ENCODE measurements at places on chromosomes 6 and 20. TPM values are rescaled to one million over a fixed set of nuclear protein-coding genes. Genes with fewer than 3 reads are reported as not detected.

The BPIFB1 gene
- not detected for total RNA-seq

The JPH2 gene
- not detected for total RNA-seq

The TAGAP gene
- total RNA-seq: 43.7 TPM

The ESR1 gene
- total RNA-seq: 3.6 TPM

The FAM217A gene
- total RNA-seq: not detected

The RAMACL gene
- 0.22 TPM for total RNA-seq

The CYP39A1 gene
- total RNA-seq: not detected

All from T-helper 1 cell treated with Interleukin-12 subunit alpha and Interleukin-12 subunit beta and Interleukin-4 antibody, amounts not matched to agents 30 ng/mL and 1 ng/mL, for 36 hours (primary cell).